ENCODE measurements at places on chromosomes 12 and 14.

DNA sequence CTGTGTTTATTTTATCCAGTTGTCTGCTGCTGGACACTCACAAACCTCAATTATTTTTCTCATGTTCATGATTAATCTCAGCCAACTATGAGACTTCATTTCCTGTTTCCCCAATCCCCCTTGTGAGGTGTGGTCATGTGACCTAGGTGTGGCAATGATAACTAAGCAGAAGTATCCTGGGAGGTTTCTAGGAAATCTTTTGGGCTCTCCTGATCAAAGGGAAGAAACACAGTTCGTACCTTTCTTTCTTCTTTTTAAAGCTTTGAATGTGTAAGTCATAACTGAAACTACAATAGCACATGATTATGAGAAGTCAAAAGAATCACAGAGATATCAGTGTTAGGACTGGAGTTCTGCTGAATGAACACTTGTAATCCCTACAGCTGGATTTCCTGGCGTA is 34.4 kb upstream of the MANSC4 start:
- no peak for DNase-seq

DNA sequence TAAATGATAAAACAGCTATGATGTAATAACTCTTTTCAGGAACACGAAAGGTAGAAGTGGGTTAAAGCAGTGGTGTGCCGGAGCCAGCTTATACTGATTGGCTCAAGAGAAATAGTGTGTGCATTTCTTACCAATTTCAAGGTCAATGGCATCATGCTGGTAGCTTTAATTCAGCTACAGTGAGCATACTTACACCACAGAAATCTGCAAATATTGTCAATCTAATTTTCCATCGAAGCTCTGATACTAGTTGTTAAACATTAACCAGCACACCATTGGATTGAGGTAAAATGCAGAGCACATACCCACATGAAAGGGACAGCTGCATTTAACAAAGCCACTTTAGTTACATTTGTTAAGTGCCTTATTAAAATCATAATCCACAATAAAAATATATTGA is 225.7 kb downstream of the KCNC2 start:
- DNase-seq, result no peak

DNA sequence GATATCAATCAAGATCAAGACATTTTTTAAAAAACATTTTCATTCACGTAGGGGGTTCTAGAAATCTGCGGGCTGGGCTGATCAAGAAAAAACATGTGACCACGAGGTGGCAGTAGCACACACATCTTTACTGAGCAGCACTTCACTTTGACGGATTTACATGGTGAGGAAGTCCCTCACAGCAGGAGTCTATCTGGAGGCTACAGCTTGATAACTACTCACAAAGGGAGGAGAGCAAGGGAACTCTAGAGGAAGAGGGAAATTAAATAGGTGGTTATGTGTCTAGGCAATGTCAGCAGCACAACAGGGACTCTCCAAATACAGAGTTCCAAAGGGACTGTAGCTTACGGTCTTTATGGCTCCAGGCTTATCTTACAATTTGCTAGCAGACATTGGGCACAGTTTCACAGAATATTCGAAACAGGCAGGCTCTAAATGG is 248.1 kb downstream of the DPY19L2 start:
- peak; percentile 92 for DNase-seq

GRCh38 chr12:121801595-121802484 is 2.0 kb upstream of the SETD1B start:
- peak; percentile 73 for DNase-seq

- DNase-seq, result no peak
Measured at GRCh38 chr14:102320671-102321455, 1.3 kb downstream of the ZNF839 start.

DNA sequence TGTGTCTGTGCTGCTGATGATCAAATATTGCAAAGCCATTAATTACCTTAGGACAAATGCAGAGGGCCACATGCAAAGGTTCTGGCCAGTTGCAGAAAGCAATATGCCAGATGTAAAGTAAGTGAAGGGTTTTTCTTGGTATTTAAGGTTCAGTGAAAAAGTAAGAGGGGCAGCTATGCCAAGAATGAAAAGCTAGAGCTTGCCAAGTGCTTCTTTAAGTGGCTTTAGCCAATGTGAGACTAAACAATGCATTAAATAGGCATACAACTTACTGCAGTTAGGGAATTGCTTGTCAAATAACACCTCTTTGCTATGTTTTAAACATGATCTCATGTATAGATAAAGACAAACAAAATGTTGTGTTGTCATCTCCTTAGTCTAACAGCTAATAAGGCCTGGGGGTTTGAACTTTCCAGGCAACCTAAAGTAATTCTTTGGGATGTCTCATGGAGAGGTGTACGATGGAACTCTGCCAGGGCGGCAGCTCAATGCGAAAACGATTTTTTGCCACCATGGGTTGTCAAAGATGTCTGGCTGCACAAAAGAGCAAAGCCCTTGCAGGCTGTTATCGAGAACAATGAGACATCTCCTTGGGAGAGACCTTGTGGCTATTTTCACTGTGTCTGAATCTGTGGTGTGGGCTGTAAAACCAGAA is 12.0 kb downstream of the IGF1 start:
- no peak for DNase-seq

DNA sequence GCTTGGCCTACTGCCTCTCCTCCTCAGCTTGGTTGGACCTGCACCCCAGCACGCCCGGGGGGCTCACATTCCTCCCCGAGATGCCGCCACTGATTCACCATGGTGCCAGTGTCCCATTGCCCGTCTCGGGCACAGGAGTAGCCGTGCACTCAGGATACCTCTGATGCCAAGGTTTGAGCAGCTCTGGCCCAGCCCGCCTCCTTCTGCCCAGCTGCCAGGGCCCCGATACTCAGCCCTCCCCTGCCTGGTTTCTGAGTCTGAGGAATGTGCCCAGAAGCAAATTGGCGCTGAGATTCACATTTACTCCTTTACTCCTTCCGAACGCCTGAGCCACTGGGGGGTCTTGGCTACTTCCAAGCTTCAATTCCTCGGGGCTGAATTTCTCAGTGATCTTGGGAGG is 63.5 kb downstream of the NINJ2 start:
- DNase-seq, result no peak

DNA sequence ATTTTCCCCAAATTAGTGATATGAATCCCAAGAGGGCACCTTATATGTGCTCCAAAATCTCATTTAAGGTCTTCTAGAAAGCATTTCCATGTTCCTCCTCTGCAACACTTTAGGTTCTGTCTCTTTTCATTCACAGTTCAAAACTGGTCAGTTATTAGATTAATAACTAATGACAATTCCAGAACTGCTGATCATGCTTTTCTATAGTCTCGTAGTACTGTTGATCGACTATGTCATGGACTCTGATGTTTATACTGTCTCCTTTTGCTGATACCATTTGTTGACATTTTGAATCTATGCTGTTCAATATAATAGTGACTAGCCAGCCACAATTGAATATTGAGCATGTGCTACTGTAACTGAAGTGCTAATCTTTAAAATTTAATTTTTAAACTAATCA is 728.3 kb downstream of the LRFN5 start:
- no peak for DNase-seq

All from NB4 (cell line).